ENCODE measurements at places on chromosomes 7 and 10.

GRCh38 chr10:83991986-83992753 lies 147.1 kb upstream of the GHITM start:
- DNase-seq: no peak

GRCh38 chr7:7136466-7137381 lies 45.6 kb upstream of the C1GALT1 start:
- no peak for DNase-seq

GRCh38 chr7:48875045-48875916 lies 49.1 kb upstream of the CDC14C start:
- DNase-seq: no peak

GRCh38 chr10:53808677-53809372 lies 992.2 kb downstream of the PCDH15 start:
- DNase-seq: no peak

DNA sequence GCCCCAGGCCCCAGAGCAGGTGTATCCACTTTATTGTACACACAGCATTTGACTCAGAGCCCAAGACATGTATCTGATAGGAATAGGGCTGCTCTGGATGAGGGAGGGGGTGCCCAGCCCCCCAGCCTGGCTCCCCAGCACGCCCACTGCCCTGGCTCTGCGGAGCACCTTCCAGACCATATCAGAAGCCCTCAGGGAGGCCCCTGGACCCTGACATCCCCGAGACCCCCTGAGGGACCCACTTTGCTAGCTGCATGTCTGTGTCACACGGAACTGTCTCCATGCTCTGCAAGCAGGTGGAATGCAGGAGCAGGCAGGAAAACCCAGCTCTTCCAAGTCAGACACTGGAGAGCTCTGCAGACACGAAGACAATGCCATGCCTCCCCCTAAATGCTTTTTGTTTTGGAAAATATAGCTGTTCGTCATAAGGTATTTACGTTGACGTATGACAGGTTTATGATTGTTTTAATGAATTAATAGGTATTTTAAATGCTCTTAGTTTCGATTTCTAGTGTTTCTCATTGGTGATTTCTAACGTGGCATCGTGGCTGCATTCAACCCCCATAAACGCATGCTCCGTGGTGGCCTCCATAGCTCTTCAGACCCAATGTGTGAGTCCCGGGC lies 92.8 kb upstream of the INSIG1 start:
- DNase-seq: no peak

DNA sequence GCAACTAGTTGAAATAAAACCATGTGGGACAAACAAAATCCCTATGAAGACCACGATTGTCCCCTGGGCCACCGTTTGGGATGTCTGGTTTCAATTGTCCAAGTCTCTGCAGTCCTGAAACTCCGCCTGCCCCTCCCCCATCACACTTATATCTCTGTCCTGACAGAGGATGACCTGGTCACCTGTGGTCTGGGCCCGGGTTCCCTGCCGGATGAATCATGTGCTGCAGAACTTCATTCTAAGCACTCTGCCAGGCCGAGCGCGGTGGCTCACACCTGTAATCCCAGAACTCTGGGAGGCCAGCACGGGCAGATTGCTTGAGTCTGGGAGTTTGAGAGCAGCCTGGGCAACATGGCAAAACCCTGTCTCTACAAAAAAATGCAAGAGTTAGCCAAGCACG lies 91.1 kb downstream of the COL13A1 start:
- DNase-seq: no peak

GRCh38 chr7:46003161-46003560 lies 82.1 kb upstream of the IGFBP3 start:
- no peak for DNase-seq

DNA sequence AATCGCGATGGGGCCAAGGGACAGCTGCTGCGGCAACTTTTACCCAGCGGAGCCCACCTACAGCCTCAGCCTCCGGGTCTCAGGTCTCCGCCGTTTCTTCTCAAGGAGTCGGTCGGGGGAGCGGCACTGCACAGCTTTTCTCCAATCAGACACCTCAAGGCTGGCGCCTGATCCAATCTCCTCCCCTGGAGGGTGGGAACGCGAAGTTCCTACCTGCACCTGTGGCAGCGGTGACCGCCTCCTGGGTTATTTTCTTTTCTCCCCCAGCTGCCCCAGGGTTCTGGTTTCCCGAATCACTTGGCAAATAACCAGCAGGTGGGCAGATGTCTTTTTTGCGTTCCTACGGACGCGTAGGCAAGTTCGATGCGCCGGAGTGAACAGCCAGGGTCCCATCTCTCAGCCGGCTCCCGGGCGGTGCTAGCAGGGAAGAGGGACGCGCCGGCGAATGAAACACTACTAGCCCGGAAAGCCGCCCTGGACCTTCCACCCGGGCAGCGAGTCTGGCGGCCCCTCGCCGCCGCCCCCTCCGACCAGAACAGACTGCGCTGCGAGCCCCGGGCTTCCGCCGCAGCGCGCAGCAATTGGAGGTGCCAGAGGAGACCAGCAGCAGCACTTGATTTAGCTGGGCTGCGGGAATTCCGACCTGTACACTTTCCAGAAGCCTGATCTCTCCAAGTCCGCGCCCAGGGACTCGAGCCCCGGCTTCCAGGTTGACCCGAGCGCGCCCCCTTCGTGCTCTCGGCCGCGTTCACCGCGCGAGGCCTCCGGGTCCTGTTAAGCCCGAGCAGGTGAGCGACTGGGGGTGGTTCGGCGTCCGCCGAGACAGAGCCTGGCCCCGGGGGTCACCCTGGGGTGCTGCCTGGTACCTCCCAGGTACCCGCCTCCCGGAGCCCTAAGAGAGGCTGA lies at the start of gene PRR15:
Gene PRR15 (plus strand): TSS at position 246 of the 906 bp plus-strand sequence. CDS start 2,495 bp downstream, outside the sequence.
- no peak for DNase-seq

DNA sequence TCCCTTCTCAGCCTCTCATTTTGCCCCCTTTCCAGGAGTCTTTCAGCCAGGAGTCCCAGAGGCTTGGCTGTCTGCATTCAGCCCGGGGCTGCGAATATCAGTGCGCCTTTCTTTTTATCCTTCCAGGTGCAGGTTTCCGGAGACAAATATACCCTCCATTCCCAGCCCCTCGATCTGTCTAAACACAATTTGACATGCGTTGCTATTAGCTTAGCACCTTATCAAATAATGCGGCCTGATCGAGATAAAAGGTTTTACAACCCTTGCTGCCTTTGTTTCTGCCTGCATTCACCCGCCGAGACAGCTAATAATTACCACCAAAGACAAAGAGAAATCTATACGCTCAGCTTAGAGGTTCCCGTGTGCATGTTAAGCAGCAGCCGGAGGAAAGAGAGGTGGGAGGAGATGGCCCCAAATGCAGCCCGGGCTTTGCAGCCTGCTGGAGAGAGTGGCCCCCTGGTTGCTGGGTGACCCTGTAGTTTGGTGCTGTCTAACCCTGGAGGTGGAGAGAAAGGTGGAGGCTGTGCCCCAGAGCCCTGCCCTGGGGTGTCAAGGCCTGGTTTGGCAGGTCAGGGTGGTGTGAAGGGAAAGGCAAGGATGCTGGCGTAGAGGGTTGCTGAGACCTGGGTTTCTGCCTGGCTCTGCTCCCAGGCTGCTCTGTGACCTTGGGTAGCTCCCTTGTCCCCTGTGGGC lies 185.3 kb downstream of the RPS24 start:
- no peak for DNase-seq

- no peak for DNase-seq
These were observed 113.6 kb upstream of the ZMIZ1 start for GRCh38 chr10:78955206-78955605.

GRCh38 chr7:10225275-10225674 lies 748.4 kb upstream of the PHF14 start:
- DNase-seq: no peak

DNA sequence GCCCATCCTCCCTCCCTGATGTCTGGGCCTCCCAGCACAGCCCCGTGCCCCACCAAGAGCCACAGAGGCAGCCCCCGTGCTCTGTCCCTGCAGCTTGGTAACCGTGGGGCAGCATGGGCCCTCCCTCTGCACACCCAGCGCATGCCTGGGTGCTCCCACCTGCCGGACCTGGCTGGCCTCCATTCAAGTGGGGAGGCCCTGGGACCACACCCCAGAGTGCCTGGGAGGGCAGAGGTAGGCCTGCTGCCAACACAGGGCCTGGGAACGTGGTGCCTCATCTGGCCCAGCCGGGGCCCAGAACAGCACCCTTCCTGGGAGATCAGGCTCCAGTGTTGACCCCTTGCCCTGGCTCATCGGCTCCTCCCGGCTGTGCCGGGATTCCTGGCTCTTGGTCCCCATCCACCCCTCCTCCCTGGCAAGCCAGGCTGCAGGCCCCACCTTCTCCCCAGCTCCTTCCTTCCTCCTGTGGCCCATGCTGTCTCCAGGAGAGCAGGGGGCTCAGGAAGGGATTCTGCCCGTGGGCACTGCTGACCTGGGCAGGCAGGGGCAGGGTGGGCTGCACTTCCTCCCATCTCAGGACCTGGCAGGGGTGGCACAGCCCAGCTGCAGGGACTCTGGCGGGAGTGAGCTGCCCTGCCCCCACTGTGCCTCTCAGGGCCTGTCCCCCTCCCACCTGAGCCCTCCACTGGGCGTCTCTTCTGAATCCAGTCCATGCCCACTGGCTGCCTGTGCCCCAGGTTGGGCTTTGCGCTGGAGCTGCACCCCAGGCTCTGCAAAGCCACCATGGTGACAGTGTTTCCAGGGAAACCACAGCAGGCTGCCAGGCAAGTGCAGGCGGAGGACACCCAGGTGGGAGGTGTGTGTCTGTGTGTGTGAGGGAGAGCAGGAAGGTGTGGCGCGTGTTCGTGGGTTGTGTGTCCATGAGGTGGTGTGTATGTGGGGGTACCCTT lies 32.6 kb downstream of the PWWP2B start:
- DNase-seq: no peak

DNA sequence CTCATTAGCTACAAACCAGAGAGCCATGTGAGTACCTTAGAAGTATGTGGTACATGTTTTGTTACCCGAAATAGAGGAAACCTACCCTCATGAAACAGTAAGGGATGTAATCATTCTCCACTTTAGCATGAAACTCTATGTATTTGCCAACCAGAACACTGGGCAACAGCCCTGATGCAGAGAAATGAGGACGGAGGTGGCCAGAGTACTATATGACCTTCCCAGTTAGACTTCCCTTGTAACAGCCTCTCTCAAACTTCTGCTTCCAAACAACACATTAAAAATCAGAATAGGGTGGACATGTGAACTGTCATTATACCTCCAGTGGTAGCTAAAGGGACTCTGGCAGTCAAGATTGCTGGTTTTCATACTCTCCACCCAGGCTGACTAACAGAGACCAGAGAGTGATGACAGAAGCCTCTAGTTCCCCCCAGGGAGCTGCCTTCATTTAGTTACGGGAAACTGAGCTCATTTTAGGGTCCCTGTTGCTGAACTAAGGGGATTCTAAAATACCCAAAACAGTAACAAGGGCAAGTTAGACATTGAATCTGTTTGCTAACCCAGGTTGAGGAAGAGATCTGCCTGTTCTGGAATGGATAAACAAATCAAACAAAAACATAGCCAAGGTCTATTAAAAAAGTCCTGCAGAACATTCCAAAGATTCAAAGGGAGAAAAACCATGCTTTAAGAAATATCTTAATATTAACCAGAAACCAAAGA lies 83.1 kb downstream of the VPS41 start:
- no peak for DNase-seq

DNA sequence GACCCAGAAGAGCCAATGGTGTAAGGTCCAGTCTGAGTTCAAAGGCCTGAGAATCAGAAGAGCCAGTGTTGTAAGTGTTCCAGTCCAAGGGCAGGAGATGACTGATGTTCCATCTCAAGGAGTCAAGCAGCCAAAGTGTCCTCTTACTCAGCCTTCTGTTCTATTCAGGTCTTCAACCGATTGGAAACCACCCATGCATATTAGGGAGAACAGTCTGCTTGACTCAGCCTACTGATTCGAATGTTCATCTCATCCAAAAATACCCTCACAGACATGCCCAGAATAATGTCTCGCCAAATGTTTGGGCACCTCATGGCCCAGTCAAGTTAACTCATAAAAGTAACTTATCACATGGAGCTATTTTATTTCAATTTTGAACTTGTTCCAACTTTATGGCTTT lies 2.9 kb upstream of the WDFY4 start:
- no peak for DNase-seq

- no peak for DNase-seq
These were observed 237.8 kb downstream of the KIAA1217 start for GRCh38 chr10:24446739-24447138.

- DNase-seq: no peak
These were observed 79.6 kb downstream of the LARP4B start for GRCh38 chr10:851901-852300.

GRCh38 chr10:77482072-77482471 lies 155.5 kb downstream of the KCNMA1 start:
- no peak for DNase-seq

DNA sequence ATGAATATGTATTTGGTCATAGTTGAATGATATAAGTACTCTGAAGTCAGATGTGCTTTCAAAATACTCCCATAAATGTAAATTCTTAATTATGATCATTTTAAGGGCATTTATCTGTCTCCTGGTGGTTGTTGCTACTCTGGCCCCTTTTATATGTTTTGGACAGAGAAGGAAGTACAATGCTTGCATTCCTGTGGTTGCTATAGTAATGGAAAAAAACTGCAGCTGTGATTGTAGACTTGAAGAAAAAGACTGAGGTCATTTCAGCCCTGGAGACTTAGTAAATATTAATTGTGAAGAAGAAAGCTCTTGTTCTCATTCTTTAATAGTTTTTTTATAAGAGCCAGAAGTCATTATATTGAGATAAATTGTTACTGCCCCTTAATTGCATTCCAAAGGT lies 70.2 kb upstream of the FERD3L start:
- no peak for DNase-seq

DNA sequence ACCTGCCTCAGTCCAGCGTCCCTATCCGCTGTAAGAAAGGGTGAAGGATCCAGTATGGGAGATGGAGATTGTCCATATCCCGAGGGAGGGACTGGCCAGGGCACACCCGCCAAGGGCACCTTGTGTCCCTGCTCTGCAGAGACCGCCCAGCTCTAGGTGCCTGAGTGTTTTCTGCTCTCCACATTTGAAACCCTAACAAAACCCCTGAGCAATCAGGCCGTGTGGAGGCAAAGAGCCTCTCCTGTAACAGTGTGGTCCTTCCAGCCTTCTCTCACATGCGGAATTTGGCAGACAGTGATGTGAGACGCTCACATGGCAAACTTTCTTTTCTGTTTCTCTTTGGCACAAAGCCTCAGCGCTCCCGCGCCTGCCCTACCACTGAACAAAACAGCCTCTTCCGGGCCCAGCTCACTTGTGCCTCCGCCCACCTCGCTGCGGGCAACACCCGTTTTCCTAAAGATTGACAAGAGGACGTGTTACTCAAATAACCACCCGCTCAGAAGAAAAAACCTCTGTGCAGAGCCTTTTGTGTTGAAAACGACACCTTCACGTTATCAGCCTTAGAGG lies 514.8 kb downstream of the DNAJB6 start:
- no peak for DNase-seq

All from T-helper 17 cell (primary cell).